ENCODE measurements at places on chromosomes 13 and 19.
A peak's percentile ranks its signal among the peaks of the same experiment; 100 is the strongest.

- no peak for DNase-seq
Observed at GRCh38 chr13:52651897-52652195, 790 bp upstream of the SUGT1 start.

DNA sequence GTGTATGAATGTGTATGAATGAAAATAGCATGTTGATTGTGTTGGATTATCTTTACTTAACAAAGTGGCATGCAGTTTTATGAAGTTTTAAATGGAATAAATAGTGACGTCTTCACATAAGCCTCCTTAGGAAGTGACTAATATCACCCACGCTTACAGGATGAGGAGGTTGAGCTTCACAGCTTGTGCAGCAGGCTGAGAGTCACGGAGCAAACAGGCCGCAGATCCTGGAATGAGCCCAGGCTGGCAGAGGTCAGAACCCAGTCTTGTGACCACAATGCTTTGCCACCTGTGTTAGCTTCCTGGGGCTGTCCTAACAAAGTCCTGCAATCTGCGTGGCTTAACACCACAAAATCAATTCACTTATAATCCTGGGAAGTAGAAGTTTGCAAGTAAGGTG lies 20.8 kb downstream of the LAIR2 start:
- peak; percentile 88 for DNase-seq

DNA sequence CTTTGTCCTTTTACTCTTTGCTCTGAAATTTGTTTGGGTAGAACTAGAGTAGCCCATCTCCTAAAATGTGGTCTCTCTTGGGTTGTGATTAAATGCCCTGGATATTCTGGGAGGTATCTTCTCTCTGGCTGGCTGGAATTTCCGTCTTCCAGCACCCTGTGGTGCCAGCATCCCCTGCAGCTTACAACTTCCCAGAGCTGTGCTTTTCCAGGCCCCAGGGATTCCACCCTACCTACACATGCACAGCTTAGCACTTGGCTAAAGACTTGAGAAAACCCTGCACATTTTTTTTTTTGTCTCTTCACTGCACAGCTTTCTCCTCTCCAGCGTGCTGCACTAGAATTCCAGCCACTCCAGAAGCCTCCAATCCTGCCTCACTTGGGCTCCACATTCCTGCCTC lies 334.7 kb downstream of the IRS2 start:
- no peak for DNase-seq

- DNase-seq: no peak
Observed at GRCh38 chr19:50512112-50512998, 1.4 kb downstream of the ASPDH start.

- DNase-seq: no peak
Observed at GRCh38 chr19:18501351-18501750, 20.5 kb downstream of the ELL start.

DNA sequence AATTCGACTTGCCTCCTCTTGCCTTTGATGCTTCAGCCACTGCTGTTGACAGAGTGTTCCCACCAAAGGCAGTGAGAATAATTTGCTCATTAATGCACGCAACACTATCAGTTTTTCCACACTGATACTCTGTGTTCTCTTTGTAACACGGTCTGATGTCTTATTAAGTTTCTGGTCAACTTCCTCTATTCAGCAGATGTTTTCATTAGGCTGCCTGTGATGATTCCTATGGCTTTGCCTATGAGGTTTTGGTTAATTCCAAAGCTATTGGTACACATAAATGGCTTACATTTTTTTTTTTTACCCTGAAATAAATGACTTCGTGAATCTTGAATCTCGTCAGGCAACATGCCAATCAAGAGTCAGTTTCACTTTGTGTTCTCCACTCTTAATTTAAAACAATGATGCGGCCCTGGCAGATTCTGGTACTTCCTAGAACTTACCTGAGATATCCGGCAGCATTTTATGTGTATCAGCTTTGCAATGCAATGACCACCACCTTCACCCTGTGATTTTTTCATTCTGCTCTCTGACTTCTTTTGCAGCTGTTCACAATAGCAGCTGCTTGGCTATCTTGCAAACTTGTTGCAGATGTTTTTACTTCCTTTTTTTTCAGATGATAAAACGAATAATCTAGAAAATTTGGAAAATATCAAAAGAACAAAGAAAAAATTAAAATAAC lies 27.5 kb upstream of the KL start:
- DNase-seq: no peak

- no peak for DNase-seq
Observed at GRCh38 chr19:4707956-4708650, 15.5 kb downstream of the DPP9 start.

- DNase-seq: no peak
Observed at GRCh38 chr13:46116653-46117502, 12.0 kb upstream of the CPB2 start.

- DNase-seq: no peak
Observed at GRCh38 chr13:20193907-20194631, 1.3 kb upstream of the GJB2 start.

DNA sequence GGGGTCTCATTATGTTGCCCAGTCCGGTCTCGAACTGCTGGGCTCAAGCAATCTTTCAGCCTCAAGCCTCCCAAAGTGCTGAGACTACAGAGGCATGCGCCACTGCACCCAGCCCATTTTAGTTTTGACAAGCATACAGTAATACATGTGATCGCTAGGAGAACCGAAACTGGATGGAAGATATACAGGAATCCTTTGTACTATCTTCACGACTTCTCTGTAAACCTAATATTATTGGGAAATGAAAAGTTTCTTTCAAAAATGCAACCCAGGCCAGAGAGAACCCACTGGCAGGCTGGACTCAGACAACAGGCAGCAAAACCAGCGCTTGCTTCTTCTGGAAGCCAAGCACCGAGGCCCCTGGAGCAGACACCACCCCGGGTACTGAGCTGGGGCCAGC lies 9.4 kb downstream of the C19orf12 start:
- DNase-seq: no peak

- no peak for DNase-seq
Observed at GRCh38 chr19:48833977-48834376, 2.3 kb downstream of the HSD17B14 start.

DNA sequence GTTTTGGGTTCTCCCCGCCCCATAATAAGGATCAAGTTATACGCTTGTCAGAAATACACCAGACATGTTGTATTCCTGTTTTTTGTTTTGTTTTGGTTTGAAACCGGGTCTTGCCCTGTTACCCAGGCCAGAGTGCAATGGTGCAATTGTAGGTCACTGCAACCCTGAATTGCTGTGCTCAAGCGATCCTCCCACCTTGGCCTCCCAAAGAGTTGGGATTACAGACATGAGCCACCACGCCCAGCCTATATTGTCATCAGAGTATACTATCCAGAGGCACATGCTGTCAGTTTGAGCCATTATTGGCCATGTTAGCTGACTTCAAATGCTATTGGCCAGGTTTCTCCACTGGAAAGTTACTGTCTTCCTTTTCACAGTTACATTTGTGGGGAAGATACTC lies 9.8 kb downstream of the SAFB start:
- DNase-seq: no peak

- DNase-seq: no peak
Observed at GRCh38 chr19:7763696-7764095, 653 bp downstream of the CLEC4M start.

GRCh38 chr13:38950987-38951386 lies 39.6 kb downstream of the STOML3 start:
- no peak for DNase-seq

- no peak for DNase-seq
Observed at GRCh38 chr13:72740015-72740414, 12.3 kb downstream of the BORA start.

DNA sequence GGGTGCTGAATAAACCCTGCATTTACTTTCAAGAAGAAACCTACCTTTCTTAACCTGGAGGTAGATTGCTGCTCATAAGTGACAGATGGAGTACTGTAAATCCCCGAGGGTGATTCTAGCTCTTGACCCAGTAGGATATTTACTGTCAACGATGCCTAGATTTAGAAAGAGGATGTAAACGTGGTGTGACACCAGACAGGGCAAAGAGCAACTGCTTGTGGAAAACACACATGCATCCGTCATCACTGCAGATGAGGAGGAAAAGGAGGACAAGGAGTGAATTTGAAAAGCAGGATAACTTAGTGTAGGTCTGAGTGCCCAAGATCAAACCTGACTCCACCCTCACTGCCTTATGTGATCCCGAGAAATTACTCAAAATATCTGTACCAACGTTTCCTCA lies 9.8 kb upstream of the CLN5 start:
- DNase-seq: no peak

DNA sequence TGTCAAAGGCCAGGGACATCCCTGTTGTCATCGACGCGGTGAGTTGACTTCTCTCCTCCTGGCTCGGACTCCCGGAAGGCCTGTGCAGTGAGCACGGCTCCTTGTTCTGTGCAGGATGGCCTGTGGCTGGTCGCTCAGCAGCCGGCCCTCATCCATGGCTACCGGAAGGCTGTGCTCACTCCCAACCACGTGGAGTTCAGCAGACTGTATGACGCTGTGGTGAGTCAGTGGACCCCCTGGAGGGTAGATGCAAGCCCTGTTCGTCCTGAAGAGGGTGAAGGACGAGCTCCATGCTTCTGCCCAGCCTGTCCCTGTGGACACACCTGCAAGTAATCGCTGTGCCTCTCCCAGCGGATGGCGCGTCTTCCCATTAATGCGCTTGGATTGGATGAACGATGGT lies 19.2 kb downstream of the NAXD start:
- peak; percentile 25 for DNase-seq

DNA sequence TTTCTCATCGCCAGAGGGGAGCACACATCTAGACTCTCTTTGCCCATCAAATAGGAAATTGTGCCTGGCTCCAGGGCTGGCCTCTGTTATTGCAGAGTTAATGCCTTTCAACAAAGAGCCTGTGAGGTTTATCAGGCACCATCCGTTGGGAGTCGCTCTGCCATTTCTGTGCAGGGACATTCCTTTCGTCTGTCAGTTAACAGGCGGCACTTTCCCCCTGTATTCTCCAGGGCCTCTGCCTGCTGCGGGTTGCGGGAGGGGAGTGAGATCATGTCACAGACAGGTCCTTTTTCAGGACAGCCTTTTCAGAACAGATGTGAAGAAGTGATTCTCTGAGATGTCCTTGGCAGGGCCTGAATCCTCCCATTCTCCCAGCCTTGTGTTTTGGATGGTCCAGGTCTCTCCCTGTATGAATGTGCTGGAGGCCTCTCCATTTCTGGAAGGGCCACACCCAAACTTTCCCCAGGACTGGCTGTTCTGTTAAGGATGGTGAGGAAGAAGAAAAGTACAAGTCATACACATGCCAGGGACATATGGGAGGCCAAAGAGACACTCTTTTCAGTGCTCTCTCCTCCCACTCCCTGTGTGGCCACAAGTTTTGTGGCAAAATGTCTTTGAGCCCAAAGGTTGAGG lies 14.9 kb downstream of the SERP2 start:
- DNase-seq: no peak

DNA sequence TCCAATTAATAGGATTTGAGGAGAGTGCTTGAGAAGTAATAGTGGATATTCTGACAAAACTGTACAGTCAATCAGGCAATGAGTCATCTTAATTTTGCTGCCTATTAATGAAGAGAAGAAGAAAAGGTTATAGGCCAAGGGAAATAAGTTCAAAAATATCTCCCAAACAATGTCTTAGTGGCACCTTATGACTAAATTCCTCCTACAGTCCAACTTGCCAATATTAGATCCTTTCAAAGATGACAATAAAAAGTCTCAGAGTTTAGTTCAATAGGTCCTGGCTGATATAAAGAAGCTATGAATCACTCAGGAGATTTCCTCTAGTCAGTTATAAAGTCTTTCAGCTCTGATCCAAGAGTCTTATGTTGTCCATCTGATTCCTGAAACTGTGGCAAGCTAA lies 27.9 kb downstream of the UGGT2 start:
- peak; percentile 30 for DNase-seq

DNA sequence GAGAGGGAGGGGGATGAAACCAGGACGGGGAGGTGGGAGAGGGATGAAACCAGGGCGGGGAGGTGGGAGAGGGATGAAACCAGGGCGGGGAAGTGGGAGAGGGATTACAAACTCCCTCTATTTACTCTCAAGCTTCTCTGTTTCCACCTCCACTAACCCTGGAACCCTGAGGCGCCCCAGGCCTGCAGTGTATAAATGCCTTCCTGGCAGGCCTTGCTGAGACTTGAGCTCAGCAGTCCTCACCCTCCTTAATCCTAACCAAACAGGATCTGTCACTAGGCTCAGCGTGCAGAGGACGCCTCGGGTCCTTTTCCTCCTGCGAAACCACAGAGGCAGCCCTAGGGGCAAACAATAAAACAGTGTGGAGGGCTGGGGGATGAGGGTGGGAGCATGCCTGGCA lies 32.1 kb upstream of the OR1M1 start:
- peak; percentile 95 for DNase-seq

DNA sequence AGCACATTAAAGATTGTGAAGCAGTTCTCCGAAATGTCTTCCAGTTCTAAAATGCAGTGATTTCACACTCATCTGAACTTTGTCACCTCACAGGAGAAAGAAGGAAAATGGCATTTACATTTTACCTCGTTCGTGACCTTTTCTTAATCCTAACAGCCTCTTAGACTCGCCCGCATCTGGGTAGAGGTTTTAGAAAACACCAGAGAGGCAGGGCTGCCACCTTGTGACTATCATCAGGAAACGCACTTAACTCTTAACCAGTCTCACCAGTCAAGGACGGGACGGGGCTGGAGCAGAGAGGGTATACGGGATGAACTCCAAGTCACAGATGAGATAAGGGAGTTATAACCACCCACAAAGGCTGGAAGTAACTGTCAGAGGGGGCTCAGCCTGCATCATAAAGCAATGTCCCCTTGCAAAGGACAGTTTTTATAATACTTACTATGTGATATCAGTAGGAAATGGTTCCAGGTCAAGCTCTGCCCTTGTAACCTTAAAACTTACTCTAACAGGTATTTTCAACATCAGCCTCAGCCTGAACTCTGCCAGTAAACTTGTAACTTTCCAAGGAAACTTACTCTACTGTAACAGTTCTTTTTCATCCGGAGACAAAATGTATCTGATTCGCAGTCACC lies 8.6 kb upstream of the CEACAM6 start:
- DNase-seq: peak; percentile 76

GRCh38 chr19:51560339-51560738 lies 10.7 kb upstream of the ZNF175 start:
- no peak for DNase-seq

- peak; percentile 64 for DNase-seq
Observed at GRCh38 chr19:19217099-19217498, 5.3 kb downstream of the NCAN start.

DNA sequence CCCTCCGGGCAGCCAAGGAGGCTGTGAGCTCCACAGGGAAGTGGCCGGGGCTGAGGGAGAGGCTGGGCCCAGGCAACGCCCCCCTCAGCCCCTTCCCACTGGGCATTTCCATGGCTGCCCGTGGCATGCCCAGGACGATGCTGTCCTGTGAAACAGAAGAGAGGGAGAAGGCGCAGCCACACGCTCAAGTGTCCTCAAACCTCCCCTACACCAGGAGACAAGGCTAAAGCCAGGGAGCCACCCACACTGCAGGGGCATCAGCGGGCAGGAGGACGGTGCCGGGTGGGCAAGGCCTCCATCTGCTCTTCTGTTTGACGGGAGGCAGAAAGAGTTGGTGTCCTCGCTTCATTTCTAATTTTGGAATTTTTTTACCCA lies 14.2 kb upstream of the PROZ start:
- DNase-seq: no peak

Measured in PC-3 (cell line).